ENCODE measurements at places on chromosomes 2 and 18. TPM values are rescaled to one million over a fixed set of nuclear protein-coding genes. Genes with fewer than 3 reads are reported as not detected.

Gene NPPC
- not detected for total RNA-seq

Gene PROKR1
- not detected for total RNA-seq

Gene KCNJ13
- not detected for total RNA-seq

Gene NETO1
- total RNA-seq, result not detected

Gene WNT10A
- not detected for total RNA-seq

Gene OTX1
- total RNA-seq, result 3.0 TPM

Gene FAM124B
- total RNA-seq, result not detected

Gene GCG
- not detected for total RNA-seq

Gene GKN1
- total RNA-seq, result not detected

Gene PRKAG3
- not detected for total RNA-seq

Gene RTP5
- total RNA-seq, result not detected

Gene CAPN13
- total RNA-seq, result not detected

Gene SMAD7
- 24.7 TPM for total RNA-seq

Gene ASIC4
- not detected for total RNA-seq

Gene IL36G
- total RNA-seq, result not detected

Gene PLEK
- not detected for total RNA-seq

Gene RAD51AP2
- total RNA-seq, result 0.11 TPM

Gene COL6A3
- total RNA-seq, result not detected

Gene PDE6D
- 22.6 TPM for total RNA-seq

Gene HNMT
- total RNA-seq, result 309 TPM

Gene CFAP221
- not detected for total RNA-seq

Gene CGREF1
- total RNA-seq, result 13.9 TPM

Gene ASB18
- not detected for total RNA-seq

Gene PARD3B
- 1.2 TPM for total RNA-seq

Gene ZC3H8
- 17.0 TPM for total RNA-seq

Gene DNAJC27
- total RNA-seq, result 3.1 TPM

Gene CNGA3
- total RNA-seq, result not detected

Gene FAHD2B
- 7.2 TPM for total RNA-seq

Gene DYNAP
- total RNA-seq, result not detected

Gene HTR2B
- total RNA-seq, result not detected

Gene AKAIN1
- not detected for total RNA-seq

Gene ZNF396
- total RNA-seq, result 1.6 TPM

Gene CD226
- 0.15 TPM for total RNA-seq

Gene CHCHD5
- total RNA-seq, result 22.8 TPM

Data from HepG2 (cell line).